Mucosa of gallbladder (tissue), 1 donor: ENCODE measurements at places on chromosomes 16 and 17.

- no peak for DNase-seq
These were observed 126.9 kb upstream of the TNRC6C start for GRCh38 chr17:77831474-77832179.

GRCh38 chr17:9294661-9295210, 273.4 kb downstream of the NTN1 start:
- no peak for DNase-seq

GRCh38 chr17:35804658-35805192, 4.6 kb upstream of the TAF15 start:
- peak; percentile 71 for DNase-seq

DNA sequence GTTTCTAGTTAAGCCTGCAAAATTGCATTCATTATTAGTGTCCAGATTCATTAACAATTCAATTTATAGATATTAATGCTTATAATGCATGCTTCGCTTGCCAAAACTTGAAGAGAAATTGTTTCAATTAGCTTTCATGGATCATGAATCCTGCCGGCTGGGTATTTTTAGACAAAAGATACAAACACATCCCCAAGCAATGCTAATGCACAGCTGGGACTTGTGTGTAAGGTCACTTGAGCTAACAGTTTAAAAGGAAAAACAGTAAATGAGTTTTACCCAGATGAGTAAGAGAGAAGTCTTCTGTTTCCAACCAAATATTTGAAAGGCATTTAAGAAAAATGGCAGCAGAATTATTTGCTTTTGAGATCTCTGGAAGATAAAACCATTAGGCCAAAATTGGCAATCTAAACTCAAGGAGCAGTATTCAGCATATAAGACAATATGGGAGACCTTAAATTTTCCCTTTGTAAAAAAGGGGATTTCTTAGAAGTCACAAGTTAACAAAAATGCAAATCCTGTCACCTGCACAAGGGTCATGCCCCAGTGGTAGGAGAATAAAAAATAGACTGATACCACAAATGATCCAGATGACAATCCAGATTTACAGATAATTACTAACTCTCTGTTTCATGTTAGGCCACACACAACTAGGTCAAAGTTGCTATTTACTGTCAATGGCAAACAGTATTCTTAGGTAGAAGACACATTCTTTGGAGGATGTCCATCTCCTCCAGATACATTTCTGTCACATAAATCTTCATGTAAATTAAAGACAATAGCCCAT, 418.4 kb upstream of the PMFBP1 start:
- DNase-seq, result no peak
